ENCODE measurements at places on chromosomes 1 and 21.

GRCh38 chr1:225822655-225823403, 12.9 kb downstream of the EPHX1 start:
- no peak for DNase-seq

- DNase-seq = no peak
Measured at GRCh38 chr1:3857791-3858129, 484 bp downstream of the DFFB start.

GRCh38 chr1:195894411-195894810, 713.8 kb downstream of the KCNT2 start:
- no peak for DNase-seq

DNA sequence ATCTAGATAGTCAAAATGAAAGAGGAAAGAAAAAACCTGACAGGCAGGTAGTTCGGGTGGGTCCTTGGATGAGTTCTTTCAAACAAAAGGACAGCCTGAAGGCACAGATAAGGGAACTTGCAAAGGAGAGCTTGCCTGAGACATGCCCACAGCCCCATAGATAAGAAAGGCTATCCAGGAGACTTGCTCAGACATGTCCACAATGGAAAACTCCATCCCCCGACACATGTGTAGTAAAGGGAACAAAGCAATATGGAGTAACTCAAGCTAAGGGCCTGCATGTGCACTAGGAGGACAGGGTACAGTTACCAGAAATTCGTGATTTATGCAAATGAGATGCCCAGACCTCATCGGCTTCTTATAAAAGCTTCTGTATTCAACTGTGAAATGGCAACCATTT, 281.5 kb downstream of the NEGR1 start:
- DNase-seq = no peak

GRCh38 chr1:78839704-78840277, 166.7 kb downstream of the ADGRL4 start:
- DNase-seq = no peak

Measured in stromal cell of bone marrow (primary cell).